Aorta (tissue), 5 donors: ENCODE measurements at places on chromosomes 6 and 20.

GRCh38 chr20:54345301-54345724 is 130.1 kb upstream of the DOK5 start:
- DNase-seq: no peak

DNA sequence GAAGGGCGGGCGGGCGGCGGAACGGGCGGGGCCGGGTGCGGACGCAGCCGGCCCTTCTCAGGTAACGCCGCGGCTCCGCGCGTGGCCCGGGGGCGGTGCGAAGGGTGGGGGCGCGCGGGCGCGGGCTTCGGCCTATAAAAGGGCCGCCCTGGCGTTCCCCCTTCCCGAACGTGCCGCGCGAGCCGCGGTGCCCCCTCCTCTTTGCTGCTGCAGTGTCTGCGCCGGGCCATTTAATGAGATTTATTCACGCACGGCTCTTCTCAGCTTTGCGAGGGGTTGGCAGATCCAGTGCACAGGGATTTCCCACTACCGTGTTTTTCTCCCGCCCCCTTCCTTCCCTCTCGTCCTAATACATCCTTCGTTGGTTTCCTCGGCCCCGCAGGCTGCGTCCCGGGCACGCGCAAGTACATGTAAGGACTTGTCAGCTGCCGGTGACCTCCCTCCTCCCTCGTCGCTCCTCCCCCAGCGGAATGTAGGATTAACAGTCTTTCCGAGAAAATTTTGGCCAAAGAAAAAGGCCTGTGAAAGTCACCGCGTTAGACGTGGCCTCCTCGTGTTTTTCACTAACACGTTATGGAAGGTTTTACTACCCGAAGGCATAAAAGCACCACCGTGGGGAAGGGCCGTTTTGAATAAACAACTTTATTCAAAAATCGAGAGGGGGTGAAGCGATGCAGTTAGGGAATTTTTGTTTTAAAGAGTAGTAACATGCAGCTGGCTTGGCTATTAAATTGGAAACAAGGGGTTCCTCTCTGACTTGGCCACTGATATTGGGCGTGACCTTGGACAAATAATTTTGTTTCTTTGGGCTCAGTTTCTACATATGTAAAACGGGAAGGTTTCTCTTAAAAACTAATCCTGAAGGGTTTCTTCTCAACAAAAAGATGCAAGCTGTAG is 966 bp upstream of the REV3L start:
- DNase-seq: peak; percentile 98

- peak; percentile 83 for DNase-seq
These were observed 24.0 kb downstream of the C6orf132 start for GRCh38 chr6:42118162-42119001.

DNA sequence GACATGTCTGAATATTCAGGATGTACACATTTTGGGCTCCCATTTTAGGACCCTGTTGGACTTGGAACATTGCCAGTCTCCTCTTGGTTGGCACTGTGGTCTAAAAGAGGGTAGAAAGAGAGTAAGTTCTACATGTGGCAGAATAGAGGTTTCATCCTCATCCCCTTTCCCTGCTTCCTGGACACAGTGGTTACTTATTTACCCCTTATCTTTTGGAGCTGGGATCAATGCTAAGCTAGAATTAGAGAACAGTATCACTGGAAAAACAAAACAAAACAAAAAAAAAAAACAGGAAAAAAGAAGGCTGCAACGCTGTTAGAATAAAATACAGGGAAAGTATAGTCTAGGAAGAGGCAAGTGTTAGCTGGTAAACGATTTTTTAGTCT is 790.6 kb downstream of the MAFB start:
- DNase-seq: no peak

DNA sequence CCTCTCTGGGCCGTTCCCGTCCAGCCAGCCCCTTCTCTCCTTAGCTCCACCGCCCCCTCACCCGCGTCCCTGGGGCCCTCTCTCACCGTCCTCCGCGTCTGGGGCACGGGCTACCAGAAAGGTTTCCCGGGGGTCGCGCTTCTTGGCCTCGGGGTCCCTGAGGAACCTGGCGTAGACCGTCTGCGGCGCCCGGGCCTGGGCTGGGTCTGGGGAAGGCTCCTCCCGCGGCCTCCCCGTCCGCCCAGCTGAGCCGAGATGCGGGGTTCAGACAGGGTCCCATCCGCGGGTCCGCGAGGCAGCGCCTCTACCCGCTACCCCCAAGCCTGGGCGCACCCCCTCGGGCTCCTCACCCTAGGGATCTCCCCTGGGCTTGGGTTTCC is 1.1 kb downstream of the TULP1 start:
- no peak for DNase-seq

DNA sequence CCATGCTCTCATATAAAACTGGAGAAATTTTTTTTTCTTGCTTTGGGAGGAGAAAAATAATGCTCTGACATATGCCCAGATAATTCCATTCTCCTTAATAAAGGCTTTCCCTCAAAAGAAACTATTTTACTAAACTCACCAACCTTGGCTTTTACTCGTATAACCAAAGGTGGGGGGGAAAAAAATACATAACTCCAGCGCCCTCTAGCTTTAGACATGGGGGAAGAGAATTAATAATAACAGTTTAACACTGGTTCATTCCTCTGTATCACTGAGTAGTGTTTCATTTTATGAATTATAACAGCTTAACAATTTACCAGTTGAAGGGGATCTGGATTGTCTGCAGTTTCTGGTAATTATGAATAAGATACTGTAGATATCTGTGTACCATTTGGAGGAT is 1226.1 kb downstream of the GRIK2 start:
- no peak for DNase-seq
